ENCODE measurements at places on chromosomes 5 and 9. TPM values are rescaled to one million over a fixed set of nuclear protein-coding genes. Genes with fewer than 3 reads are reported as not detected.

Gene CDX1
- not detected for total RNA-seq

Gene CYSRT1
- total RNA-seq = 0.34 TPM

Gene STK32A
- not detected for total RNA-seq

Gene PCDHGA8
- not detected for total RNA-seq
